M059J (cell line): ENCODE measurements at places on chromosomes 1 and 21.
A peak's percentile ranks its signal among the peaks of the same experiment; 100 is the strongest.

- no peak for DNase-seq
Observed at GRCh38 chr21:35025206-35026152, 23.6 kb downstream of the RUNX1 start.

GRCh38 chr1:41683681-41684500, 199.4 kb upstream of the EDN2 start:
- peak; percentile 86 for DNase-seq

- DNase-seq, result peak; percentile 66
Observed at GRCh38 chr1:24912376-24913273, 17.5 kb downstream of the RUNX3 start.

DNA sequence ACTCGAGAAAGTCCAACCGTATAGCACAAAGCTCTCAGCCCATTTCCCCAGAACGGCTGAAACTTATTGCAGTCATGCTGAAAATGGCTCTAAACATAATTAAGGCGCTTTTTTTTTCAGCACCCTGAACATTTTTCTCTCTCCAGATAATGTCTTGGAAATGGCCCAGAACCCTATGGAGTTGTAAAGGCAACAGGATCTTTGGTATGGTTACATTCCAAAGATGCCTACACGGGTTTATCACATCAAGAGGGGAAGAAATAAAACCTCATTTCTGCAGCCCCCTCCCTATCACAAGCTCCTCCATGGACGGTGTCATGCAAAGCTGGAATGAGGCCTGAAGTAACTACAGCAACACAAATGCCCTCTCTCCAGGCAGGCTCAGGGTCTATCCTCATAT, 126.4 kb upstream of the GALNT2 start:
- DNase-seq, result peak; percentile 66

DNA sequence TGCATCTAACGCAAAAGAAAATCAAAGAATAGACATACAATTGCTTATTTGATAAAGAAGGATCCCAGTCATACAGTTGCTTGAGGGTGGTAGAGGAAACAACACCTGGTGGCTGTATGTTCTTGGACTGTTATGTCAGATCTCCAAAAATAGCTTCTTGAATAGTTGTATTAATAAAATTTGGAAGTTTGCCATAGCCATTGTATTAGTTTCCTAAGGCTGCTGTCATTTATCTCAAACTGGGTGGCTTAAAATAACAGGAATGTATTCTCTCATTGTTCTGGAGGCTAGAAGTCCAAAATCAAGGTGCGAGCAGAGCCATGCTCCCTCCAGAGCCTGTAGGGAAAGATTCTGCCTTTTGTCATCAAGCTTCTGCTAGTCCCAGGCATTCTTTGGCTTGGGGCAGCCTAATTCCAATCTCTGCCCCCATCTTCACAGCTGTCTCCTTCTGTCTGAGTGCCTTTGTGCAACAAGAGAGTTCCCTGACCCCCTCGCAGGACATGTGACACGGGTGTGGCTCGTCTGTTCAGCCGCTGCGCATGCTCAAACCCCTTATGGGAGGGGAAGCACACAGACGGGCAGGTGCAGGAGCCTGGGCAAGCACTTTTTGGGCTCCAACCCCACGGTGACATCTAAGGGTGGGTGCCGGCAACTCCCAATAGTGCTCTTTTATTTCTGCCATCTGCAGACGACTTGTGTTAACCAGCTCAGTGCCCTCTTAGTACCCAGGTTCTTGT, 21.7 kb upstream of the GRIK1 start:
- DNase-seq, result no peak

GRCh38 chr1:40770296-40771070, 13.1 kb upstream of the KCNQ4 start:
- no peak for DNase-seq

GRCh38 chr1:175572932-175573868, 170.2 kb downstream of the TNR start:
- DNase-seq, result no peak

GRCh38 chr1:201772178-201772577, 56.8 kb upstream of the IPO9 start:
- DNase-seq, result no peak

DNA sequence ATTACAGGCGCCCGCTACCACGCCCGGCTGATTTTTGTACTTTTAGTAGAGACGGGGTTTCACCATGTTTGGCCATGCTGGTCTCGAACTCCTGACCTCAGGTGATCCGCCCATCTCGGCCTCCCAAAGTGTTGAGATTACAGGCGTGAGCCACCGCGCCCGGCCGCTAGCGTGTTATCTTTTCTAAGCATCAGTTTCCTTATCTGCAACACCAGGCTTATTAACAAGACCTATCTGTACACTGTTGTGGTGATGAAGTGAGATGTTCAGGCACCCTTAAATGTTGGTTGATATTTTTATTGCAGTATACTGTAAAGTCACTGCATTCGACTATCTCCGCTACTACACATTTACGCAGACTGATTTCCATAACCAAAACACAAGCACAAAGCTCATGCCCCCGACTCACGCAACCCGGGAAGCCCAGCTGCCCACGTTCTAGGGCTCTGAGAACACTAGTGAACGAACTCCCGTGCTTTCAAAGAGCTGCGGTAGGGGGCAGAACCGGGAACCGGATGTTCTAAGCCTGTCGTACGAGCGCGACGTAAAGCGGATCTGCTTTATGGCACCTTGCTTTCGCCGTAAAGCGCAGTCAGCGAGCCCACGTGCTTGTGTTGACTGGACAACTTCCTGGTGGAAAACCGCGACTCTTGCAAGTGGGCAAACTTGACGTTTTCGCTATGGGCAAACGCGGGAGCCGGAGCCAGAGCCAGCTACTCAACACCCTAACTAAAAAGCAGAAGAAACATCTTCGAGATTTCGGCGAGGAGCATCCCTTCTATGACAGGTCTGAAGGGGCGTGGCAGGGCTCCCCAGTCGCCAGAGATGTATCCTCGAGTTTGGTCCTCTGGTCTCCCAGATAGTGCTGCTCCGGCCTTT, at the start of gene UTP25:
Gene UTP25, plus strand, starts transcription at position 589 of the 879 bp plus-strand sequence. Its CDS starts 92 bp downstream, at position 681.
- peak; percentile 95 for DNase-seq

DNA sequence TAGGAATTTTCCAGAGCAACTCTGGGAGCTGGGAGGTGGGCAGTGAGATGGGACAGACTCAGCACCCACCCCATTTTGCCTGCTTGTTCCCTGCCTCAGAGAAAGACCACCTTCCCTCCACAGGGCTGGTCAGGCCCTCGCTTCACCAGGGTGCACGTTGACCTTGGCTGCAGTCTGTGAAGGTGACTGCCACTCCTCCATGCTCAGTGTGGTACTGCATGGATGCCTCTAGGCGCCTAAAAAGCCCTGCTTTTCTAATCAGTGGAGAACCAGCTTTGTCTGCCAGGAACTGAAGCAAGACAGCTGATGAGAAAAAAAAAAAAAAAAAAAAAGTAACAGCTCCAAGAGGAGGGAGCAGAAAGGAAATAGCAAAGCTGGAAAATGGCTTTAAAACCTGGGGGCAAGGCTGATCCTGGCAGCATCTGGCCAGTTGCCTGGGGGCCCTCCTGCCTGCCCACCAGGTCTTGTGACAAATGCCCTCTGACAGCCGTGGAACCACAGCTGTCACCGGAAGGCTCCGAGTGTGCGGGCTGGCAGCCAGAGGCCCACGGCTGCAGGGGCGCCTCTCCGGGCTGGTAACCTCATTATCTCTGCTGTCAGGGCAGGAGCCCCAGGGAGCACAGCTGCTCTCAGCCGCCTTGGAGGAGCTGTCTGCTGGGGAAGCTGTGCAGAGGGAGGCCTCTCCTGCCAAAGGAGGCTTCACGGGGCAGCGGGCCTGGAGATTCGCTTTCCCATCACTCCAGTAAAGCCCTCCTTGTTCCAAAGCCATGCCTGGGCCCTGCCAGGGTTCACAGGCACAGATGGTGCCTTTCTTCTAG, 13.7 kb downstream of the KIAA1614 start:
- peak; percentile 86 for DNase-seq

DNA sequence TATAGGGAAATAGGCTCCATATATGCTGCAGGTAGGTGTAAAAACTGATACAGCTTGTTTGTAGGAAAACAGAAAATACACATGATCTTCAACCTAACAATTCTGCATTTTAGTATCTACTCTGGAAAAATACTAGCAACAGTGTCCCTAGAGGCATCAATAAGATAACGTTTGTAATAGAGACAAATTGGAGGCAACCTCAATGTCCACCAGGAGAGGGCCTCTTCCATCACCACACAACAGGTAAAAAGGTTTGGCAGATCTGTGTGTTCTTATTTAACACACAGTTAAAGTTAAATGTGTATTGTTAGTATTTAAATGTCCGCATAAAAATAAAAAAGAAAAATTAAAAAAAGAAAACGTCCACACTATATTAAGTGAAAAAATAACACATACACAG, 5.4 kb downstream of the EIF2D start:
- DNase-seq, result peak; percentile 45

DNA sequence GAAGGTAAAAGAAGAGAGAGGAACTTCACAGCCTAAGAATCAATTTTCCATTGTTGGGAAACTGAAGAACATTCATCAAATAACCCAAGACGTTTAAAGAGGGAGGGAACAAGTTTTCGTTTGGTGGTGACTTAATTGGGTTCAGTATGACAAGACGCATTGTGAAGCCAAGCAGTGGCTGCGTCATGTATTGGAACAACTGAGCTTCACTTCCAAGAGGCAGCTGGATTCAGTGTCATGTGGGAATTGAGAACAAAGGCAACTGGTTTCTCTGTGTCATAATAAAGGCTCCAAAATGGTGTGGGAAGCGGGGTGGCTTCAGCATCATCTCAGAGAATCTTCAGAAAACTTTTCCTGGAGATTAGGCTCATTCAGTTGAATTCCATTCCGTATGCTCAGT, 29.8 kb upstream of the RC3H1 start:
- DNase-seq, result peak; percentile 53

- DNase-seq, result no peak
Observed at GRCh38 chr21:41755258-41755933, 11.5 kb downstream of the RIPK4 start.

DNA sequence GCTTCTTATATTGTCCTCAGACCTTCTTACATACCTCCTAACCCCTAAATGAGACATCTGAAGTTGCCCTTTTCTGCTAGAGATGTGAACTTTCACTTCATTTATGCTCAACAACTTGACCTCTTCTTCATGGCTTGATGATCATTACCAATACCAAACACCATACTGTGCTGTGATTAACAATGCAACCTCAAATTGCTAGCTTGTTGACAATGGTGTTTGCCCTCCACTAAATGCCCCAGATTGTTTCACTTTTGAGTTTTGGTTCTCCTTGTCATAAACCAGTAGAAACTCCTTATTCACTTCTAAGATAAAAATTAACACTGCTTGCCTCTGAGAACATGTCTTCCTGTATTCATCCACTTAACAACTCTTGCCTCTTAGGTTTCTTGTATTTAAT, 5.6 kb downstream of the JAK1 start:
- DNase-seq, result no peak

DNA sequence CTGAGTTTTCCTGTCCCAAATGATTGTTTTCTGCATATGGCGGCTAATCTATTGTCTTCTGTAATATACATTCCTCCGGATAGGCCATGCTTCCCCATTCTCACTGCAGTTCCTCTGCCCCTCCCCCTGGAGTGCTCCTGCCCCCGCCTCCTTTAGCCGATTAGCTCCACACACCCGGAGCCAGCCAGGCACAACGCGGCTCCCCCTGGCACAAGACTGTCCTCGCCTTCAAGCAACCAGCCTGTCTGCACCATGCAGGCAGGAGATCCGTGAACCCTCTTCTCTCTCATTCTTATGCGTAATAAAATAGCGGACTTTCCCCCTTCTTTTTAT, 18.0 kb downstream of the SERTAD4 start:
- DNase-seq, result peak; percentile 49

DNA sequence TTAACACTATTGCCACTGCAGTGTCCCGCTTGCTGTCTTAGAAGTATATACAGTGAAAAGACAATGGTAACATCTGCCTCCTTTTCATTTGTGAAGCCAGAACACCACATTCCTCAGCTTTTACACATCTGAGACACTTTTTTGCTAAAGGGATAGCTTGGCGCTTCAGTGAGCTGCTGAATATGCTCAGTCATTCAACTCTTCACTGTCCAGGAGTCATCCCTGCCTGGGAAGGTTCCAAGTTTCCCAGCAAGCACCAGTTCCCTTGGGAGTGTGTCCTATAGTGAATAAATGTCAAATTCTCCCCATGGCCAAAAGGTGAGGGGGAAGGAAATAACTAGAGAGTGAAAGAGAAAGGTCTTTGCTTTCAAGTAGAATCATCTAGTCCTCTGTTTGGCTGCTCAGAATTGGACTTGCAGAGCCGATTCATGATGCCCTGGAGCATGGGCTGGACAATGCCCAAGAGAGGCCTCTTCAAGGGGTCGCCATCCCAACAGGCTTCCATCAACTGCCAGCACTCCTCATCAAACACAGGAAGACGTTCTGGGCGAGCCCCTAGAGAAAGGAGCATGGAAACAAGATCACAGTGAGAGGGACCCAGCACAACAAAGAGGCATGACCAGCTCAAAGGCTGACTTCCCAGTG, 25.5 kb upstream of the RBBP5 start:
- peak; percentile 71 for DNase-seq

GRCh38 chr1:18580691-18581419, 49.8 kb upstream of the PAX7 start:
- no peak for DNase-seq
